ENCODE measurements at places on chromosomes 13 and 19. TPM values are rescaled to one million over a fixed set of nuclear protein-coding genes. Genes with fewer than 3 reads are reported as not detected.

GRCh38 chr13:29808264-29808663 is 42.2 kb downstream of the UBL3 start:
- H3K27ac ChIP-seq: no peak overlapping the region
- H3K4me1 ChIP-seq: no peaks in the 10 kb centered on the region
- no peak for DNase-seq
- H3K36me3 ChIP-seq: no peaks in the 10 kb centered on the region
- no peak overlapping the region for H3K4me3 ChIP-seq
- no peaks in the 10 kb centered on the region for H3K27me3 ChIP-seq

- no peak overlapping the region for H3K4me3 ChIP-seq
- no peak overlapping the region for H3K27ac ChIP-seq
- H3K36me3 ChIP-seq: peaks cover 12% of the 10 kb centered on the region
- no peaks in the 10 kb centered on the region for H3K4me1 ChIP-seq
- H3K27me3 ChIP-seq: no peaks in the 10 kb centered on the region
- DNase-seq: no peak
Observed at GRCh38 chr19:37127999-37128820, 44.3 kb downstream of the ZNF585A start.

DNA sequence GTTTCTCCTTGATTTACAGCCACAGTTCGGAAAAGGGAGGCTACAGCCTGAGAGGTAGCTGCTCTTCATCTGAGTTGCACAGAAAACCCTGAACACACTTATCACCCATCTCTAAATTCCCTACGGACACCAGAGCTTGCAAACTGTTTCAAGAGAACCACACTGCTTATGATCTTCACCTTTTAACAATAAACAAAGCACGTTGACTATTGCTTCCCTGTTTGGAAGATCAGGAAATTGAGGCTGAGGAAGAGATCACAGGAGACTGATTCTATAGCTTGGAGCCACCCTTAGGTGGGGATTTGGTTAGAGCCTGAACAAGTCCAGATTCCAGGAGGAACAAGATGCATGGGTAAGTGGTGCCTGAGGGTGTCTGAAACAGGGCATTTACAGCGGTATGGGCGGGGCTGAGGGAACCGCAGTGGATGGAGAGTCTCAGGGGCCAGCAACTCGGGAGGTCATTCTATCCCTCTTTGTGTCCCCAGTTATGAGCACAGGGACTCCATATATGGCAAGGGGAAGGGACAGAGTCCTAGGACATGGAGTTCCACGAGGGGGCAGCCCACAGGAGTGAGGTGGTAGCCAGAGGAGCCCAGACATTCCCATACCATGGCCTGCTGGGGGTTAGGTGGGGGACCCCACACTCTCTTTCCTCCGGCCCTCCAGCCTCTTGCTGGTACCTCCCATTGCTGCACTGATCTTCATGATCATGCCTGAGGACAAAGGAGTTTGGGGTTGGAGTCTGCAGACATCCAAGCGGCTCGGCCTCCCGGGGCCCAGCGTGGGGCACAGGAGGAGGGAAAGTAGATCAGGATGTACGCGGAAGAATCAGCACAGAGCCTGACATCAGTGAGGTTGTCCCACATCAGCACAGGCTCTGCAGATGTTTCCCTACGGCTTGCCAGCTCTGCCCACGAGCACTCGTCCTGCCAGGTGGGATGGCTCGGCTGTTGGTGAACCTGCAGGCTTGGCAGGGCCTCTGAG is 162.3 kb upstream of the ZNF536 start:
- no peaks in the 10 kb centered on the region for H3K36me3 ChIP-seq
- DNase-seq: no peak
- no peaks in the 10 kb centered on the region for H3K4me1 ChIP-seq
- H3K4me3 ChIP-seq: no peak overlapping the region
- H3K27me3 ChIP-seq: peaks cover 6% of the 10 kb centered on the region
- no peak overlapping the region for H3K27ac ChIP-seq

DNA sequence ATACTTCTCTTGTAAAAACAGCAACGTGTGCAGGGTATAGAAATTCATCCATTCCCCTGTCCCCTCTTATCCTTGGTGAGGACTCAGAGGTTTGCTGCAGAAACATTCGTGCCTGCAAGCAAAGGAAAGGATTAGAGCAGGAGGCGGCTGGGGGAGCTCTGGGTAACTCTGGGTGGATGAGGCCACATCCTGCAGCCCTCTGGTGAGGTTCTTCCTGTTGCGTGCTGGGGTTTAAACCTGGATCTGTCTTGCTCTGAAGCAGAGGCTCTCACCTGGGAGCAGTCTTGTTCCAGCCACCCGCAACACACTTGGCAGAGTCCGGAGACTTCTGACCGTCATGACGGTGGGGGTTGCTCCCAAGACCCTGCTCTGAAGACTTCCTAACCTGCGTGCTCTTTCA is 69.2 kb downstream of the ATP11A start:
- no peak overlapping the region for H3K27ac ChIP-seq
- no peak overlapping the region for H3K4me3 ChIP-seq
- H3K36me3 ChIP-seq: no peaks in the 10 kb centered on the region
- H3K27me3 ChIP-seq: no peaks in the 10 kb centered on the region

The RFC3 gene
- 43.6 TPM for total RNA-seq

- H3K4me3 ChIP-seq: no peak overlapping the region
- DNase-seq: no peak
- no peaks in the 10 kb centered on the region for H3K36me3 ChIP-seq
Observed at GRCh38 chr13:22212576-22212975, 541.7 kb downstream of the FGF9 start.

- H3K27ac ChIP-seq: no peak overlapping the region
- peak; percentile 38 for DNase-seq
- no peaks in the 10 kb centered on the region for H3K27me3 ChIP-seq
- H3K36me3 ChIP-seq: no peaks in the 10 kb centered on the region
- no peak overlapping the region for H3K4me3 ChIP-seq
- H3K4me1 ChIP-seq: peaks cover 5% of the 10 kb centered on the region
Observed at GRCh38 chr19:48194041-48194843, 23.8 kb downstream of the ZSWIM9 start.

- H3K4me1 ChIP-seq: no peaks in the 10 kb centered on the region
- H3K4me3 ChIP-seq: no peak overlapping the region
- H3K27ac ChIP-seq: no peak overlapping the region
- no peaks in the 10 kb centered on the region for H3K36me3 ChIP-seq
- no peak for DNase-seq
Observed at GRCh38 chr13:42997381-42997780, 5.3 kb upstream of the EPSTI1 start.

GRCh38 chr13:72109863-72110262 is 242.9 kb upstream of the DACH1 start:
- H3K27me3 ChIP-seq: no peaks in the 10 kb centered on the region
- no peaks in the 10 kb centered on the region for H3K4me1 ChIP-seq
- no peak for DNase-seq
- no peaks in the 10 kb centered on the region for H3K36me3 ChIP-seq
- H3K27ac ChIP-seq: no peak overlapping the region

GRCh38 chr13:110503979-110504499 is 57.5 kb downstream of the RAB20 start:
- peaks cover 51% of the 10 kb centered on the region for H3K4me1 ChIP-seq
- peak overlapping the region; percentile 83 for H3K27ac ChIP-seq
- peak overlapping the region; percentile 18 for H3K4me3 ChIP-seq
- no peaks in the 10 kb centered on the region for H3K27me3 ChIP-seq
- no peaks in the 10 kb centered on the region for H3K36me3 ChIP-seq

DNA sequence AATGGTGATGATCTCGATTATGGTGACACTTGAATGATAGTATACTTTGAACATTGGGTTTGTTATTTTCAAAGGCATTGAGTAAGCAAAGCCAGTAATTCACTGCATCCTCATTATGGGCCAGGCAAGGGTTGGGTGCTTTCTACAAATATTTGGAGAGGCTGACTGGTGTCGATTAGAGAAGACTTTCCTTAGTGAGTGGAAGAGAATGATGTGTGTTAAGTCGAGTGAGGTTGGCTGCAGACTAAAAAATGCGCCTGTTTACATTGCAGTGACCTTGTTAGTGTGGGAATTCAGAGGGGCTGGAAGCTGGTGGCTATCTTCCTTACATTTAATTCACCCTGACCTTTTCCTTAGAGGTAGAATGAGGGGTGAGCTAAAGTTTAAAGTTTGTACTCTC is 22.4 kb upstream of the RNF113B start:
- DNase-seq: no peak
- H3K27me3 ChIP-seq: no peaks in the 10 kb centered on the region
- no peak overlapping the region for H3K27ac ChIP-seq

DNA sequence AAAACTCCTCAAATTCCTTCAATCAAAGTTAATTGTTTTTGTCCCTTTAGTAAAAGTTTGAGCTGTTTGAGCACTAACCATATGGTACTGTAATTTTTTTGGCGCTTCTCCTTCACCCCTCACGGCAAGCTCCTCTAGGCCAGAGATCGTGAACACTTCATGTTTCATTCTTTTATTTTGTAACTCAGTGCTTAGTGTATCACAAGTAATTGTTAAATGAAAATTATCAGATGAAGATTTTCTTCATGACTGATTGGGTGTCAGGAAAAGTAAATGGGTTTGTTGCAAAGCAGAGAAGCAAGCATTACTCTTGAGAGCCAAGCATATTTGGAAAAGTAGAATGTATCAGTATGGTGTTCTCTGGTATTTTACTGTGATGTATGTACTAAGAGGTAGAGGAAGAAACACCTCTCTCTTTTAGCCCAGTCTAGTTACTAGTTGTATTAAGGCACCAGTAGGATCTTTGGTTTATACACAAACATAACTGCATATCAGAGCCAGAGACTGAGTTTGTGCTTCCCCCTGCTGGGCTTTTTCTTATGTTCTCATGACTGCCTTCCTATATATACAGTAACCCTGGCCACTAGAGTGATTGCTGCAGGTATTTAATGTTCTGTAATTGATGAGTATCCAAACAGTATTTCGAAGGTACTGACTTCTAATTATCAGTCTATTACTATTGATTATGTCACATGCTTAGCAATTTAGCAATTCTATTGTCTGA is 202.3 kb upstream of the KLHL1 start:
- no peak overlapping the region for H3K27ac ChIP-seq
- no peaks in the 10 kb centered on the region for H3K27me3 ChIP-seq
- H3K36me3 ChIP-seq: no peaks in the 10 kb centered on the region

GRCh38 chr19:46372901-46373490 is 26.1 kb downstream of the PPP5C start:
- no peak overlapping the region for H3K27ac ChIP-seq
- no peak for DNase-seq

GRCh38 chr13:34408640-34409039 is 533.4 kb upstream of the NBEA start:
- H3K4me3 ChIP-seq: no peak overlapping the region
- no peaks in the 10 kb centered on the region for H3K36me3 ChIP-seq
- H3K27me3 ChIP-seq: no peaks in the 10 kb centered on the region
- H3K4me1 ChIP-seq: no peaks in the 10 kb centered on the region
- H3K27ac ChIP-seq: no peak overlapping the region

DNA sequence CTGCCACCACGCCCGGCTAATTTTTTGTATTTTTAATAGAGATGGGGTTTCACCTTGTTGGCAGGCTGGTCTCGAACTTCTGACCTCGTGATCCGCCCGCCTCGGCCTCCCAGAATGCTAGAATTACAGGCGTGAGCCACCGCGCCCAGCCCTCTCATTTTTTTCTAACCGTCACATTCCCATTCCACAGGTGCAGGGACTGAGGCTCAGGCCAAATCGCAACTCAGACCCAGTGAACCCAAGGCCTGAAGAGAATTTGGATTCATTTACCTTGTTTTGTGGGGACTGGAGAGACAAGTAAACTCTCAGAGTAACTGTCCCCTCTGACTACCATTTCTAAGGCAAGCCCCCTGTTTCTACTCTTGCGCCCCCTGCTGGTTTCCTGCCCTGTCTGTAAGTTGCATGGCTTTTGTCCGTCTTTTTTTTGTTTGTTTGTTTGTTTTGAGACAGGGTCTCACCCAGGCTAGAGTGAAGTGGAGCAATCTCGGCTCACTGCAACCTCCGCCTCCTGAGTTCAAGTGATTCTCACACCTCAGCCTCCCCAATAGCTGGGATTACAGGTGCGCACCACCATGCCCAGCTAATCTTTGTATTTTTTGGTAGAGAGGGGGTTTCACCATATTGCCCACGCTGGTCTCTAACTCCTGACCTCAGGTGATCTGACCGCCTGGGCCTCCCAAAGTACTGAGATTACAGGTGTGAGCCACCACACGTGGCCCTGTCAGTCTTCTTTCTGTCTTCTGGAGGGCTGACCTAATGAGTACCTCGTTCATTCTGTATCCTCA is 2.3 kb upstream of the STRN4 start:
- peak; percentile 72 for DNase-seq
- peaks cover 30% of the 10 kb centered on the region for H3K4me1 ChIP-seq
- no peak overlapping the region for H3K4me3 ChIP-seq
- no peak overlapping the region for H3K27ac ChIP-seq
- no peaks in the 10 kb centered on the region for H3K27me3 ChIP-seq
- peaks cover 9% of the 10 kb centered on the region for H3K36me3 ChIP-seq

The ATP1A3 gene
- 0.56 TPM for total RNA-seq

DNA sequence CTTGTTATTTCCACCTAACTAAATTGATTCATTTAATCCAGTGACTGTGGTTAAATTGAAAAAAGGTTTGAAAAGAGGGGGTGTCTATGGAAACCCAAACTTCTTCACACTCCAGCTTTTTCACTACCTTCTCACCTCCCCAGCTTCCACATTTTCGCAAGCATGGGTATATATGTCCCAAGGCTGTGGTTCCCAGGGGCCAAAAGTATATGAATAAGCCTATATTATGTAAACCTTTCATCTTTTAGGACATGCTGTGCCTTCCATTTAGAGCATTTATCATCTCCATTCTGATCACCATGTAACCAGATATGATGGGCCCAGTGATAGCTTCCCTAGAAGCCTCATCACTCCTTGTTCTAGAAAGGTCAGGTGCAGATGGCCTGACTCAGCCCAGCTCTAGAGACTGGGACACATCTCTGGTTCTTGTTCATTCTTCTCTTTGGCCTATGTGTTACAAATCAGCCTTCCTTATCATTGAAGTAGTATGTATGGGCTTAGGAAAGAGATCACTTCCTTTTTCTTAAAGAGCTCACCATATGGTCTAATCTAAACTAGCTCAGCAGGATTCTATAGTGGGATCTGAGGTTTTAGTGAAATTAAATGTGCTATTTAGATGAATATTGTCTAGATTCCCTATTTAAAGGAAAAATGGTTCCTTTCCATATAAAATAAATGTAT is 19.5 kb upstream of the ARL11 start:
- H3K27ac ChIP-seq: no peak overlapping the region
- DNase-seq: no peak
- H3K4me3 ChIP-seq: no peak overlapping the region
- no peaks in the 10 kb centered on the region for H3K27me3 ChIP-seq
- H3K36me3 ChIP-seq: no peaks in the 10 kb centered on the region
- H3K4me1 ChIP-seq: no peaks in the 10 kb centered on the region

The KCTD15 gene
- 26.5 TPM for total RNA-seq

DNA sequence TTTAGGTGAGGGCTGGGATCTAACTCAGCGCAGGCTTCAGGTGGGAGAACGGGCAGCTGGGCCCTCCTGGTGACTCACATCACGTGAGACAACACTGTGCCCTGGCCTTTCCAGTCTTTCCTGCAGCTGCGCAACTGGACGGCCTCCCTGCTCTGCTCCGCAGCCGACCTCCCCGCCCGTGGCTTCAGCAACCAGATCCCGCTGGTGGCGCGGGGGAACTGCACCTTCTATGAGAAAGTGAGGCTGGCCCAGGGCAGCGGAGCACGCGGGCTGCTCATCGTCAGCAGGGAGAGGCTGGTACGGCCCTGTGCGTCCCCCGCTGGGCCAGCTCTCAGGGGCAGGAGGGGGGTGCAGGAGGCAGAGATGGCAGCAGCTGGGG is 8.8 kb downstream of the SPPL2B start:
- DNase-seq: no peak
- peaks cover 75% of the 10 kb centered on the region for H3K4me1 ChIP-seq
- H3K36me3 ChIP-seq: peaks cover 46% of the 10 kb centered on the region
- no peaks in the 10 kb centered on the region for H3K27me3 ChIP-seq
